ENCODE measurements at places on chromosomes 6 and 20.

DNA sequence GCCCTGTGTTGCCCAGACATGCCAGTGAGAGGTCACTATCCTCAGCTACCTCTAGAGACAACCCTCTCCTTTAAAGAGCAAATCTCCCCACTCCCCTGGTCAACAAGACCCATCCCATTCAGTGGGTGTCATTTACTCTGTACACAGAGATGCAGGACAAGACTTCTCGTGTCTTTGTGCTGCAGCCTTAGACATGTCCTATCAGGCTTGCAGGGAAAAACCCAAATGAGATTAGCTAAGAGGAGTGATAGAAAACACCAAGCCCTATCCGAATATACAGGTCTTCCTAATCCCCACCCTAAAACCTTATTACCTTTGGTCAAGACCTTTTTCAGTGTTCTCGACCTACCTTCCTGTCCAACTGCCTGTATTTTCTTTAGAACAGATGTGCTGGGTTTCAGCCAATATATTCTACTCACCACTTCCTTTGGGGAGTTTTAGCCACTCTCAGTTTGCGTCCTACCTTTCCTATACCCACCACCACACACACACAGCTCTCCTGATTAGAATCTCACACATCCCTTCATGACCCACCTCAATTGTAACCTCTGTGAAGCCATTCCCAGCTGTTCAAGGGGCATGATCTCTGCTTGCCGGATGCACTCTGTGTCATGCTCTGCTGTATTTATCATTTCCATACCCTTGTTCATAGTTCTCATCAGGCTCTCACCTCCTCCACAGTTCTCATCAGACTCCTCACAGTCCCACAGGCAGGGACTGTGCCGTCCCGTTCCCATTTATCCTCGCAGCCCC is 39.7 kb downstream of the TRAM2 start:
- DNase-seq, result no peak

GRCh38 chr6:130766239-130767144 is 60.7 kb upstream of the SMLR1 start:
- no peak for DNase-seq

GRCh38 chr6:1592852-1593251 is 16.9 kb upstream of the FOXC1 start:
- DNase-seq, result no peak

DNA sequence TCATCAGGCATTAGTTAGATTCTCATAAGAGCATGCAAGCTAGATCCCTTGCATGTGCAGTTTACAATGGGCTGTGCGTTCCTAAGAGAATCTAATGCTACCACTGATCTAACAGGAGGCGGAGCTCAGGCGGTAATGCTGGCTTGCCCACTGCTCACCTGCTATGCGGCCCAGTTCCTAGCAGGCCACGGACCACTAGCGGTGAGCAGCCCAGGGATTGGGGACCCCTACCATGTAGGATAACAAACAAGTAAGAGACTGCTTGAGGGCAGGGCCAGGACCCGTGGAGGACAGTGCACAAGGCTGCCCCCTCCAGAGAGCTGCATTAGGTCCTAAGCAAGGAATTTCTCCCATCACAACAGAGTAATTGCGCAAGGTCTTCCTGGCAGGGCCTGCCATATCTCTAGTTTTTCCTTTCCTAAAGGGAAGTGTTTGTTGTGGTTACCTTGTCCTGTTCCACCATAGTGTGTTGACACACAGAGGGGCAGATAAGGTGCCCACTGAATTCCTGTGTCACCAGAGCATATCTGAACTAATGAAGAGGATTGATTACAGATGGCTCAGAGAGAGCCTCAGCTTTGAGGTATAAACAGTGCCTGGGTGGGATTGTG is 58.0 kb downstream of the PACRG start:
- DNase-seq, result no peak

DNA sequence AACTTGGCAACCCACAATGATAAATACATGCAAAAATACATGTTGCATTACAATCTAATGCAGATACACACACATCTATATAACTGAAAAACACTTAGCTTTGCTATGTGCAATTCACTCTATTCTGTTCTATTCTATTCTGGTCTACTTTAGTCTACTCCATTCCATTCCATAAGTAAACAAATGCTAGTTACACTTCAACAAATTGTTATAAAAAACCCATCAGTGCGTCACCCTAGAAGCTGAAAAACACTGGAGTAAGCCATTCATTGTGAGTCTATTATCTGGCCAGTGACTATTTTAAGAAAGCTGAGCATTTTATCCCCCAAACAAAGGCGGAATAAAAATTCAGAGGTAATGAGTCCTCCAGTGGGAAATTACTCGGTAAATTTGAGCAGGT is 315.7 kb upstream of the EPHA7 start:
- no peak for DNase-seq

DNA sequence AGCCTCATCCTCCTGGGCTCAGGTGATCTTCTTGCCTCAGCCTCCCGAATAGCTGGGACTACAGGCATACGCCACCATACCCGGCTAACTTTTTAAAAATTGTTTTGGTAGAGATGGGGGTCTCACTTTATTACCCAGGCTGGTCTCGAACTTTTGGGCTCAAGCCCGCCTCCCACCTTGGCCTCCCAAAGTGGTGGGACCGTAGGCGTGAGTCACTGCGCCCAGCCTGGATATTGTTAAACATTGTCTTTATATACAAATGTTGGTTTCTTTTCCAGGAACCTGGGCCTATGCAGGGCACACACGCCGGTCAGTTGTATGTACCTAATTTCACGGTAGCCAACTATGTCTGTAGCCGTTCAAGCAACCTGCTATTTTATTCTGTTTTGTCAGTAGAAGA is 60.1 kb downstream of the SYNJ2 start:
- no peak for DNase-seq

GRCh38 chr20:46914789-46915379 is 20.2 kb downstream of the EYA2 start:
- DNase-seq, result no peak

DNA sequence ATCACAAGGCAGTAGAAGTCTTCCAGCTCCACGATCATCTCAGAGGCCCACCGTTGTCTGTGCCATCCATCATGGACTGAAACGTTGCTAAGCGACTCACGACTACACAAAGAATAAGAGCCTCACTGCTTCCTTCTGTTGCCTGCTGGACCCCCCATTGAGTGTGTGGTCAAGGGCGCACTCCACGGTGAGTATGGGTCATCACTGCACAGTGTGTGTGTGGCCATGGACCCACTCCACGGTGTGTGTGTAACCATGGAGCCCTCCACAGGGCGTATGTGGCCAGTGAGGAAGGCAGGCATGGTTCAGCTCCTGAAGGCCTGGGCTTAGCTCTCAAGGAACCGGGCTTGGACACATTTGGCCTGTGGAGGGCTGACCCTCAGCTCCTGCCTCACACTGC is 123.4 kb upstream of the AFDN start:
- no peak for DNase-seq

DNA sequence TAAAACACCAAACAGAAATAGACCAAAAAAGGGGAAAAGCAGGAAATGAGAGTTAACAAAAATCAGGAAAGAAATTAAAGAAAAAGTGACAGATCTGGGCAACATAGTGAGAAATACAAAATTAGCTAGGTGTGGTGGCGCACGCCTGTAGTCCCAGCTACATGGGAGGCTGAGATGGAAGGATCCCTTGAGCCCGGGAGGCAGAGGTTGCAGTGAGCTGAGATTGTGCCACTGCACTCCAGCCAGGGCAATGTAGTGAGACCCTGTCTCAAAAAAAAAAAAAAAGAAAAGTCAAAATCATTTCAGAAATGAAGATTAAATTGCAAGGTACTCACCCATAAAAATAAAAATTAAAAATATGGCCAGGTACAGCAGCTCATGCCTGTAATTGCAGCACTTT is 13.0 kb upstream of the GRM4 start:
- DNase-seq, result no peak

DNA sequence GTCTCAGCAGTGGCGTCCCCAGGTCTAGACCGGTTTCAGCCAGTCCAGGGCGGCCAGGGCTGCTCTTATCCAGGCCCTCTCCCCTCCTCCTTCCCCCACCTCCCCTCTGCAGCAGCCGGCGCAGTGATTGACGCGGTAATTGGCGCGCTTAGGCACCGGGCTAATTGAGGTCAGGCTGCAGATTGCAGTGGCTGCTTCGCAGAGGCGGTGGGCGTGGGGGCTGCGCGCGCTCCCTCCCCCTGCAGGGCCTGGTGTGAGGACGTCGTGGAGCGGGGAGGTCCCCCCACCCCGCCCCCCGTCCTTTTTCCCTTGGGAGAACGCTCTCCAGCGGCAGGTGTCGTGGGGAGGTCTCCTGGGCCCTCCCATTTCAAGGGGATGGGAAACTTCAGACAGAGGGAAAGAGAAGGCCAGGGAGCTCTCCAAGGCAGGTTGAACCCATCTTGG is 70.4 kb upstream of the BLCAP start:
- DNase-seq, result no peak

- DNase-seq, result no peak
These were observed 4.8 kb downstream of the NOP56 start for GRCh38 chr20:2657241-2657640.

DNA sequence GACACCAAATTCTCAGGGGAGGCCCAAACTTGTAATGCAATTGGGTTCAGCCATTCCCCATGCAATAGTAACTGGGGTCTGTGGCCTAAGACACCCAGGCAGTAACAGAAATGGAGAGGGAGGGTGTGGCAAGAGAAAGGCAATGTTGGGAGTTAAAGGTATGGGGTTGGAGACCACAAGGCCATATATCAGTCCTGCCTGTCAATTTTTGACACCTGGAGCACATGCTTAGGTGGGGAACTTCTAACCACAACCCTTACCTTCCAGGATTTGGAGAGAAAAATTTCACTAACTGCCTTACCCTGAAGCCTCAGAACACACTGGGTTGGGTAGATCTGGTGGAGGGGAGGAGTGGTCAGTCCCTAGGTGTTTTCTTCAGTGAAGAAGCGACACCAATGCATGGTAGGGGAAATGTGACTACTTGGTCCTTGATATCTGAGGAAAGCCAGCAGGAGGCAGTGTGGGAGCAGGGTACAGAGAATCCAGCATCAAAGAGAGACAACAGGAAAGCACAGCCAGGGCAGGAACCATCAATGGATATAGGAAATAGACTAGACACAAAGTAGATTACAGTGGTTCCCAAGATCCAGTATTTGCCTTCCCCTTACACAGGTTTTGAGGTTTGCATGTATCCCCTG is 6.8 kb upstream of the USP49 start:
- DNase-seq, result no peak

- DNase-seq, result no peak
These were observed 138.1 kb downstream of the RFPL4B start for GRCh38 chr6:112485120-112485826.

DNA sequence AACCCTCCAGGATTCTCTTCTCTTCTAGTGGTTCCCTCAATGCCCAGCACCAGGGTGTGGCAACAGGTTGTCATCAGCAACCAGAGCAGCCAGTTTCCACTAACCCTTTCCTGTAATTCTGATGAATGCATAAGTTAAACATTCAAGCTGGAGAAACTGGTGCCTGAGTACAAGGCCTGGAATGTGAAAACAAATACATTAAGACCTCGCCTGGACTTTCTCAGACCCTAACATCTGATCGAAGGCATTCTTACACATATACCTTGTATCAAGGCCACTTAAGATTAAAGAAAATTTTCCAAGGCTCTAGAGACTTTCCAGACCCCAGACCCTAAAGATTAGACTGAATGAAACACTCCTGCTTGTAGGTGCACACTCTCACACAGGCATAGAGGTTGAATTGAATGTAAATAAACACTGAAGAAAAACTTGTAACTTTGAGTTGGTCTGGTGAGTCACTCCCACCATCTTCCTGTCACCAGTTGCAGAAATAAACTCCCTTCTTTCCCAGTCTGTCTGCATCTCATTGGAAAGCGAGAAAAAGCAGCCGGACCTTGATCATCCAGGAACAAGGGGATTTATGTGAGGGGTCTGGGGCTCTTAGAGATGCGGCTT is 9.0 kb downstream of the LRP11 start:
- no peak for DNase-seq

DNA sequence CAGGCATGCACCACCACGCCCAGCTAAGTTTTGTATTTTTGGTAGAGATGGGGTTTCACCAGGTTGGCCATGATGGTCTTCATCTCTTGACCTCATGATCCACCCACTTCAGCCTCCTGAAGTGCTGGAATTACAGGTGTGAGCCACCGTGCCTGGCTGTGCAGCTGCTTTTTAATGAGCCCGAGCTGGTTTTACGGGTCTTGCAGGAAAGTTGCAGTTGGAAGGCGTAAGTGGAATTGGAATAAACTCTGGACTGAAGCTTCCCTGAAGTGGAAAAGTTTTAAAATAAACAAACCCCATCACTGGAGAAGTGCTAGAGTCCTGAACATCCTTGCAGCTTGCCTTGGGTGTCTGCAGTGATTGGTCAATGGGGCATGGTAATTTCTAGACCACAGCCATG is 40.4 kb downstream of the KIF25 start:
- DNase-seq, result no peak

GRCh38 chr6:69883551-69883950 is 17.2 kb downstream of the COL19A1 start:
- no peak for DNase-seq

- no peak for DNase-seq
These were observed 6.5 kb upstream of the NPBWR2 start for GRCh38 chr20:64113796-64114355.

DNA sequence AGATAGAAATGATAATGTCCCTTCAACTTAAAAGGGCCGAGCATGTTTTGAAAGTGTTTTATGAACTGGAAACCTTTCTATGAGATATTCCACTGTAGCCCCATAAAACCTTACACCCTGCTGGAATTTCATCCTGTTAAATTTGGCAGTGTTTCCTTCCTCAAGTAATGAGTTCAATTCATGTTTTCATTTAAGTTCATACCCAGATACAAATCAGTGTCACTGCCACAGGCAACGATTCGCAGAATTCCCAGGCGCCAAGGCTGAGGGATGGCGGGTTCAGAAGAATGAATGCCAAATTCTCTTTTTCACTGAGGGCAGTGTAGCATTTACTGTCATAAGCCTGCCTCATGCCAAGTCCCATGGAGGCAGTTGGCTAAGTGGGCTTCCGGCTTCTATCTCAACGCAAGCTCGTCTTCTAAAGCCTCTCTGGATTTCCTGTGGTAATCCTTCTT is 511.8 kb upstream of the ID4 start:
- no peak for DNase-seq

DNA sequence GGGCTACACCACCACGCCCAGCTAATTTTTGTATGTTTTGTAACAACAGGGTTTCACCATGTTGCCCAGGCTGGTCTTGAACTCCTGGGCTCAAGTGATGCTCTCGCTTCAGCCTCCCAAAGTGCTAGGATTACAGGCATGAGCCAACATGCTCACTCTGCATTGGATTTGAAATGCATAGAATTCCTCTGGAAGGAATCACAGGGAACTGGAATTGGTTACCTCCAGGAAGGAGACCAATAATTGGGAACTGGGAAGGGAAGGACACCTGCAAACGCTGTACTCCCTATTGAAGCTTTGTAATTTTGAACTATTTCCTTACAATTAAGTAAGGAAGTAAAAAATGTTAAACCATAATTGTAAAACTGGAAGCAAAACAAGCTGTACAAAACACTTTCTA is 12.3 kb upstream of the TP53INP2 start:
- DNase-seq, result no peak

GRCh38 chr20:12700701-12701100 is 308.1 kb upstream of the SPTLC3 start:
- DNase-seq, result no peak

- DNase-seq, result no peak
These were observed 28.4 kb upstream of the SIRPA start for GRCh38 chr20:1866834-1867233.

Measured in activated CD4-positive, CD25-positive, alpha-beta regulatory T cell treated with anti-CD3 and anti-CD28 coated beads, Interleukin-2, amount 50 U/mL, for 72 hours (primary cell).